ENCODE measurements at places on chromosomes 7 and 10.
A peak's percentile ranks its signal among the peaks of the same experiment; 100 is the strongest.

DNA sequence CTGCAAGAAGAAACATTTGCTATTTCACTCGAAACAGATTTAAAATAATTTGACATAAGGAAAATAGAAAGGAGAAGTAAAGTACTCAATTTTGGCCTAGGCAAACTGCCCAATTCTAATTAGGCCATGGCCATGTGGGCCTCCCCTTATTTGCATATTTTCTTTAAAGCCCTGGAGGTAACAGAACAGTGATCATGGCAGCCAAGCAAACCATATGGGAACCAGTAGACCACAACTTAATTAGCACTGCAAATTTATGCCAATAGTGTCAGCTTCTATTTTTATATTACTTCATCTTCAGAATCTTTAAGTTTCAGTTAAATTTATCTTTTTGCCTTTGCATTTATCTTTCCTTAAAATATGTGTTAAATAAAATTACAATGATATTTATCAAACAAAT is 63.3 kb upstream of the THSD7A start:
- H3K36me3 ChIP-seq, result no peaks in the 10 kb centered on the region
- no peak overlapping the region for H3K27ac ChIP-seq
- H3K27me3 ChIP-seq, result no peaks in the 10 kb centered on the region
- H3K4me1 ChIP-seq, result no peaks in the 10 kb centered on the region

DNA sequence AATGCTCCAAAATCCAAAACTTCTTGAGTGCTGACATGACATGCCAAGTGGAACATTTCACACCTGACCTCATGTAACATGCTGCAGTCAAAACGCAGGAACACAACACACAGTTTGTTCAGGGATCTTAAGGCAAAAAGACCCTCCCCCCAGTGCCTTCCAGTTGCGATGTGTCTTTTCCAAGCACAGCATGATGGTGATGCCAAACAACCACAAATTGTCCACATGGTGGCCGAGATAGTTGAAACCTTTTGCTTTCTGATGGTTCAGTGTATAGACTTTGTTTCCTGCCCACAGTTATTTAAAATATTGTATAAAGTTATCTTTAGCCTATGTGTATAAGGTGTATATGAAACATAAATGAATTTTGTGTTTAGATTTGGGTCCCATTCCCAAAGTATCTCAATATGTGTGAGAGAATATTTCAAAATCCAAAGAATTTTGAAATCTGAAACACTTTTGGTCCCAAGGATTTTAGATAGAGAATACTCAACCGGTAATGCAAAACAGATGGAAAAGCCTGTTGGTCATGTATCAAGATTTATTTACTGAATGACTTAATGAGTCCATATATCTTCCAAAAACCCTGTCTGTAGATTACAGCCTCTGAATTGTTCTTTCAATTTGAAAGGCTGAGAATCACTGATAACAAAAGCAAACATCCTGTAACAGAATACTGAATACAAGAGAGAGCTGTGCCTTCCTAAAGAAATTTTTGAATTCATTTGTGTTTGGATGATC is 93.4 kb upstream of the OIT3 start:
- no peaks in the 10 kb centered on the region for H3K4me1 ChIP-seq
- no peak overlapping the region for H3K27ac ChIP-seq
- no peak overlapping the region for H3K4me3 ChIP-seq
- no peaks in the 10 kb centered on the region for H3K27me3 ChIP-seq

DNA sequence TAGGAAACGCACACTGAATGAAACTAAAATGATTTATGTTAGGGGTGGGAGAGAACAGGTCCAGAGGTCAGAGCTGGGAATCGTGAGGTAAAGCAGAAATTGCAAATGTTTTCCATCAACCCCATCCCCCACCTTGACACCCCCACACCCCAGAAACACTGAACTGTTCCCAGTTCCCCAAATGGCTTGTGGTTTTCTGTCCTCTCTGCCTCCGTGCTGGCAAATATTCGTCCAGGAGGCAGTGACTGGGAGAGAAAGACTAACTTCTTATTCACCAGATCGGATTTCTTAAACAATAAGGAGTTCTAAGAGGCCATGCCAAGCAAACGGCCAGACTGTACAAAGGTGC is 730 bp upstream of the RASSF4 start:
- no peak for DNase-seq
- peaks cover 8% of the 10 kb centered on the region for H3K36me3 ChIP-seq
- H3K27me3 ChIP-seq, result no peaks in the 10 kb centered on the region
- H3K4me3 ChIP-seq, result peak overlapping the region; percentile 84
- H3K4me1 ChIP-seq, result peaks cover 44% of the 10 kb centered on the region

- DNase-seq, result no peak
- H3K36me3 ChIP-seq, result no peaks in the 10 kb centered on the region
- H3K4me3 ChIP-seq, result no peak overlapping the region
- no peak overlapping the region for H3K27ac ChIP-seq
- no peaks in the 10 kb centered on the region for H3K27me3 ChIP-seq
- H3K4me1 ChIP-seq, result no peaks in the 10 kb centered on the region
These were observed 150.4 kb downstream of the CXCL12 start for GRCh38 chr10:44234483-44234875.

- H3K4me1 ChIP-seq, result peaks cover 16% of the 10 kb centered on the region
- H3K36me3 ChIP-seq, result no peaks in the 10 kb centered on the region
- no peak for DNase-seq
- no peak overlapping the region for H3K4me3 ChIP-seq
- H3K27ac ChIP-seq, result no peak overlapping the region
These were observed 22.6 kb downstream of the GARIN1A start for GRCh38 chr7:128694738-128695137.

GRCh38 chr10:128664729-128665128 is 538.5 kb upstream of the MKI67 start:
- H3K27ac ChIP-seq, result no peak overlapping the region
- H3K36me3 ChIP-seq, result no peaks in the 10 kb centered on the region
- H3K4me3 ChIP-seq, result no peak overlapping the region
- H3K4me1 ChIP-seq, result no peaks in the 10 kb centered on the region
- DNase-seq, result no peak

DNA sequence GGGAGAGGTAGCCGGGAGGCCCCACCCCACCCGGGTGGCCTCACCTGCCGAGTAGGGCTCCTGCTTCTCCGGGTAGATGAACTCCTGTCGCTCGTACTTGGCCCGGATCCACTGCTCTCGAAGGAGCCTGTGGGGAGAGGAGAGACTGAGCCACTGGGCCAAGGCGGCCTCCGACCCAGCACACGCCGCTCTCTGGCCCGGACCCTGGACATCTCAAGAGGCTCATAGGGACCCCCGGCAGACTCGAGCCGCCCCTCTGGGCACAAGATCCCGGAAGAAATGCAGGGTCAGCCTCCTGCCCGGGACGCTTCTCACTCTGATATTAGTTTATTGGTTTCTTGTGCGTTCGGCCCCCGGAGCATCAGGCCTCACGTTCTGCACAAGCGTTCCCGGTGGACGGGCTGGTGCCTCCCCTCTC is 34.5 kb downstream of the ADAP1 start:
- no peak for DNase-seq
- H3K27me3 ChIP-seq, result no peaks in the 10 kb centered on the region
- H3K4me3 ChIP-seq, result no peak overlapping the region
- H3K4me1 ChIP-seq, result peaks cover 55% of the 10 kb centered on the region

GRCh38 chr7:50771120-50772002 is 11.3 kb downstream of the GRB10 start:
- no peak overlapping the region for H3K27ac ChIP-seq
- H3K27me3 ChIP-seq, result peaks cover 6% of the 10 kb centered on the region
- H3K36me3 ChIP-seq, result no peaks in the 10 kb centered on the region
- H3K4me3 ChIP-seq, result no peak overlapping the region
- H3K4me1 ChIP-seq, result peaks cover 9% of the 10 kb centered on the region

DNA sequence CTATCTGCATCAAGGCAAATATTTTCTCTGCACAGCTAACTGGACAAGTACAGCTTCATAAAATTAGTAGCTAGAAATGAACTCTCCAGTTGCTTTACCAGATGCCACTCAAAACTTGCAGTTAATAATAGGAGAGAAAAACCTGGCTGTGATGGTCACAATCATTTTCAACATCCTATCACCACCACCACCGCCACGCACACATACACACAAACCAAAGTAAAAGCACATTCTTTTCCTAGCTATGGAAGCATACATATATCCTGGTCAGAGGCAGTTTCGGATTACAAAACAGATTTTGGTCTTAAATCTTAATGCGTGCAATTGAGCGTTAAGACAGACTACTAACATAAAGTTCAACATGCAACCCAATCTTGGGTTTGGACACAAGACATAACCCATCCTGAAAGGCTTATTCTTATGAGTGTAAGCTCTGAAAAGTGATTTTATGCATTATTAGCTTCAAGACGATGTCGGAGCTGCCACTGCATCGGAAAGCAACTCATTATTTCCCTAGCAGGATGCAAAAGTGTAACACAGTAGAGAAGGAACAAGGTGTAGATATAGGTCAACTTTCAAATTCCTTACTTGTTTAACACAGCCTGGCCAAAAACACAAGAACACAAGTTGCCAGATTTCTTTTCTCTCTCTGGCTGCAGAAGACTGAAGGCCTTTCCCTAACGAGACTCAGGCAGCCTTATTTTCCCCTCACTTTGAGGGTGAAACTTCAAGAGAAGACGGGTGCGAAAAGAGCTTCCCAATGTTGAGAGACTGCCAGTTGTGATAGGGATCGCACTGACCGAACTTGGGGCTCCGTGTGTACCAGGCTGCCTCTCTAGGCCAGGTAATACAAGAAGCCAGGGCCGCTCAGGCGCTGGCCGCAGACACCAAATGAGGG is 1.2 kb downstream of the CACUL1 start:
- H3K27me3 ChIP-seq, result peaks cover 5% of the 10 kb centered on the region
- H3K36me3 ChIP-seq, result peaks cover 4% of the 10 kb centered on the region
- H3K4me1 ChIP-seq, result peaks cover 54% of the 10 kb centered on the region
- peak overlapping the region; percentile 95 for H3K4me3 ChIP-seq
- no peak for DNase-seq

DNA sequence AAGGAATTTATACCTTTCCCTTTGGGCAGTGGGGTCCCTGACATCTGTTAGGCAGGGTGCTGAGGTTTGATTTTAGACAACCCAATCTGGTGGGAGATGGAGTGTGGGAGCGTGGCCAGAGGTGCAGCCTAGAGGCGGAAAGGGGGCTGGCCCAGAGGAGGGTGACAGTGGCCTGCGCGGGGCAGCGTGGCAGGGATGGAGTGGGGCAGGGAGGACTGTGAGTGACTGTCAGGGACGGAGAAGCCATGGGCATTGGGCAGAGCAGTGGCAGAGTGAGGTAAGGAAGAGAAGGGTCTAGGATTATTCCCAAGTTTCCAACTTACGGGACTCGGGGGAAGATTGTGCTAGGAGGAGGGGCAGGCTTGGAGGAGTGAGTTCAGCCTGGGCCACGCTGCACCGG is 181.9 kb downstream of the CCDC3 start:
- H3K27ac ChIP-seq, result peak overlapping the region; percentile 44
- H3K36me3 ChIP-seq, result peaks cover 58% of the 10 kb centered on the region
- no peak for DNase-seq
- H3K27me3 ChIP-seq, result no peaks in the 10 kb centered on the region

DNA sequence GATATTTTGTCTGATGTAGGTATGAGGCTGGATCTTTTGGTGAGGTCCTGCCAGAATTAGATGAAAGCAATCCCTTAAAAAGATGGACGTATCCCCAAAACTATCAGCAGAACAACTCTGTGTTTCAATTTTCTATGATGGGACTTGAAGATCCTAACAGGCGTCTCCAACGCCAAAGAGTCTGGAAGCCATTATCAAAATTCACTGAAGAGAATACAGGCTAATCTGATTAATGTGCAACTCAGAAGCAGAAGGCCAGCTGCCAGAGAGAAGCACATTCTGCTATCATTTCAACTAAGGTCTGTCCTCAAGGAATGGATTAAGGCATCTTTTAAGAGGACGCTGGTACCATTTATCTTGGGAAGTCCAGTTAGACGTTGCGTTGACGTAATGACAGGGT is 119.7 kb downstream of the FGFR2 start:
- no peaks in the 10 kb centered on the region for H3K27me3 ChIP-seq
- H3K27ac ChIP-seq, result no peak overlapping the region
- no peak for DNase-seq
- no peak overlapping the region for H3K4me3 ChIP-seq
- no peaks in the 10 kb centered on the region for H3K36me3 ChIP-seq

GRCh38 chr7:77434570-77435275 is 18.6 kb upstream of the GSAP start:
- peaks cover 8% of the 10 kb centered on the region for H3K27me3 ChIP-seq
- DNase-seq, result no peak
- H3K27ac ChIP-seq, result no peak overlapping the region
- H3K4me1 ChIP-seq, result no peaks in the 10 kb centered on the region
- no peaks in the 10 kb centered on the region for H3K36me3 ChIP-seq

- no peak for DNase-seq
- no peak overlapping the region for H3K4me3 ChIP-seq
- H3K27me3 ChIP-seq, result no peaks in the 10 kb centered on the region
These were observed 331.9 kb downstream of the ACTR3B start for GRCh38 chr7:153091477-153091876.

- no peak overlapping the region for H3K27ac ChIP-seq
- peaks cover 60% of the 10 kb centered on the region for H3K36me3 ChIP-seq
- DNase-seq, result no peak
- no peak overlapping the region for H3K4me3 ChIP-seq
These were observed 109.8 kb upstream of the IL6 start for GRCh38 chr7:22617166-22617565.

GRCh38 chr7:40947566-40947965 is 755.3 kb downstream of the INHBA start:
- DNase-seq, result no peak
- H3K36me3 ChIP-seq, result peaks cover 19% of the 10 kb centered on the region
- no peak overlapping the region for H3K27ac ChIP-seq
- H3K4me3 ChIP-seq, result no peak overlapping the region
- no peaks in the 10 kb centered on the region for H3K27me3 ChIP-seq

DNA sequence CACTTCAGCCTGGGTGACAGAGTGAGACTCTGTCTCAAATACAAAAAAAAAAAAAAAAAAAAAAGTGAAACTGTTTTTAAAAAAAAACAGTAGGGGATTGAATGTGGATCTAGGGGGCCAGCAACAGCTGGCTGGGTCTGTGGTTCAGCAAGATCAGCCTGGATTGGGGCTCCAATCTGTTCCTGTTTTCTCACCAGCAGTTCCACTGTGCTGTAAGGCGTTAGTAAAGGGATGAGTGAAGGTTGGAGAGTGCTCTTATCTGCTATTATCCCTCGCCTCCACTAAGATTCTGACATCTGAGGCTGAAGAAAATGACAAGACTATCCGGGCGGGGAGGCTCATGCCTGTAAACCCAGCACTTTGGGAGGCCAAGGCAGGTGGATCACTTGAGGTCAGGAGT is 41.6 kb upstream of the GTF2IRD1 start:
- DNase-seq, result no peak
- no peaks in the 10 kb centered on the region for H3K36me3 ChIP-seq
- no peak overlapping the region for H3K27ac ChIP-seq
- no peak overlapping the region for H3K4me3 ChIP-seq
- no peaks in the 10 kb centered on the region for H3K4me1 ChIP-seq

- no peaks in the 10 kb centered on the region for H3K4me1 ChIP-seq
- H3K27me3 ChIP-seq, result peaks cover 10% of the 10 kb centered on the region
- no peak for DNase-seq
- H3K27ac ChIP-seq, result no peak overlapping the region
These were observed 233.7 kb upstream of the PTN start for GRCh38 chr7:137577184-137577583.

Data from naive B cell (primary cell).